ENCODE measurements at places on chromosomes 3 and 15. TPM values are rescaled to one million over a fixed set of nuclear protein-coding genes. Genes with fewer than 3 reads are reported as not detected.
A peak's percentile ranks its signal among the peaks of the same experiment; 100 is the strongest.

Gene PLCL2
- 19.1 TPM for total RNA-seq

GRCh38 chr15:39573287-39573686 is 7.6 kb upstream of the THBS1 start:
- no peaks in the 10 kb centered on the region for H3K4me1 ChIP-seq
- H3K36me3 ChIP-seq: no peaks in the 10 kb centered on the region
- no peak overlapping the region for H3K4me3 ChIP-seq

DNA sequence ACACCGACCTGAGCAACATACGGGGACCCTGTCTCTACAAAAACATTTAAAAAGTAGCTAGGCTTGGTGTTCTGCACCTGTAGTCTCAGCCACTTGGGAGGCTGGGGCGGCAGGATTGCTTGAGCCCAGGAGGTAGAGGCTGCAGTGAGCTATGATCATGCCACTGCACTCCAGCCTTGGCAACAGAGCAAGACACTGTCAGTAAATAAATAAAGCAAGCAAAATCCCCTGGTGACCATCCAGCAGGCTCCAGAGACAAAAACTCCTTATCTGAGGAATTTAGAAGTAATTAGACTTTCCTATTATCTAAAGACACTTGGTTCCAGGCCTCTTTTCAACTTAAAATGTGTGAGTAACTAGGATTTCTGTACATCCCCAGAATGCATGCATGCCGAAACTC is 29.5 kb upstream of the ZNF774 start:
- no peaks in the 10 kb centered on the region for H3K36me3 ChIP-seq
- DNase-seq: no peak
- H3K4me3 ChIP-seq: no peak overlapping the region
- H3K27me3 ChIP-seq: no peaks in the 10 kb centered on the region
- no peaks in the 10 kb centered on the region for H3K4me1 ChIP-seq
- H3K27ac ChIP-seq: no peak overlapping the region

Gene PLA2G4D
- not detected for total RNA-seq

DNA sequence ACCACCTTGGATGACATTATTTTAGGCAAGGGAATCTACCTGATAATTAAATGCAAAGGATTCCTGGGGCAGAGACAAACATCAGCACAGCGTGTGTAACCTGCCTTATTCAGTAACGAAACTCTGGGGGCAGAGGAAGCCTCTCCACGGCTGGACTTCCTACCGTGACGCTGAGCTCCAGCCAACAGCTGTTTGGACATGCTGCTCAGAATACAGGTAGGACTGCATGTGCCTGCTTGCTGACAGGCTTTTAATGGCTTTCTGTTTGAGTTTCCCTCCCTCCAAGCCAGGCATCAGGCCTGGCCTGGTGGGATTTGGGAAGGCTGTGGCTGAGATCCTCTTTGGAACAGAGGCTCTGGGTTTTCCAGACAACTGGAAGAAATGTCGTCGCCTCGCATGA is 150.6 kb downstream of the ADAMTS17 start:
- no peak overlapping the region for H3K27ac ChIP-seq
- no peaks in the 10 kb centered on the region for H3K4me1 ChIP-seq
- no peak overlapping the region for H3K4me3 ChIP-seq
- no peaks in the 10 kb centered on the region for H3K27me3 ChIP-seq

- no peak overlapping the region for H3K27ac ChIP-seq
- H3K27me3 ChIP-seq: peaks cover 55% of the 10 kb centered on the region
- no peaks in the 10 kb centered on the region for H3K4me1 ChIP-seq
- DNase-seq: peak; percentile 85
- H3K36me3 ChIP-seq: no peaks in the 10 kb centered on the region
These were observed 4.1 kb upstream of the SKOR1 start for GRCh38 chr15:67820992-67821783.

- DNase-seq: no peak
- H3K27me3 ChIP-seq: no peaks in the 10 kb centered on the region
- no peak overlapping the region for H3K4me3 ChIP-seq
- H3K36me3 ChIP-seq: no peaks in the 10 kb centered on the region
- peaks cover 2% of the 10 kb centered on the region for H3K4me1 ChIP-seq
These were observed 10.9 kb downstream of the CCDC13 start for GRCh38 chr3:42762046-42762724.

DNA sequence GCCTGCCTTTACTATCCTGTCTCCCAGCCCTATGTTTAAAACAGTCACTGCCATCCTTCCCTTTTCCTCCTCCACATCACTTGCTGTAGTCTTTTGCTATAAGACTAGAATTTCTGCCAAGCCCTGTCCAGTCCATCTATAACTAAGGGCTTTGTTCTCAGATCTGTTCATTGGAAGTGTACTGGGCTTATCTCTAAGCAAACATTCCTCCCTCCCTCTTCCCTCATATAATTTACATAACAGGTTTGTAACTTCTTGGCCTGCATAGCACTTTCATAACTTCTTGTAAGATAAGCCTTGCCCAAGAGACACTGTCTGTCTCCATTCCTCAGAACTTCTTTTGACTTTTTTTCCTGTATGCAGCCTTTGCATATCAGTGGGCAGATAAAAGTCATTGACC is 16.7 kb downstream of the TPRG1 start:
- no peak overlapping the region for H3K27ac ChIP-seq
- no peak overlapping the region for H3K4me3 ChIP-seq
- H3K27me3 ChIP-seq: no peaks in the 10 kb centered on the region

Gene DNAJA4
- 31.1 TPM for total RNA-seq

- no peaks in the 10 kb centered on the region for H3K27me3 ChIP-seq
- DNase-seq: no peak
- H3K36me3 ChIP-seq: peaks cover 3% of the 10 kb centered on the region
These were observed 78.7 kb downstream of the ATP1B3 start for GRCh38 chr3:141955175-141955574.

DNA sequence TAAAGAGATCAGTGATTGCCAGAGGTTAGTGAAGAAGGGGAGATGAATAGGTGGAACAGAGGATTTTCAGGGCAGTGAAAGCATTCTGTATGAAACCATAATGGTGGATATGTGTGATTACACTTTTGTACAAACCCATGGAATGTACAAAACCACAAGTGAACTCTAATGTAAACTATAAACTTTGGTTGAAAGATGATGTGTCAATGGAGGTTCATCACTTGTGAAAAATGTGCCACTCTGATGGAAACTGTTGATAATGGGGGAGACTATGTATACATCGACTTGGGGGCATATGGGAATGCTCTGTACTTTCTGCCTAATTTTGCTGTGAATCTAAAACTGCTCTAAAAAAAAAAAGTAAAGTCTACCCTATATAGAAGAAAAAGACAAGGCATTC is 68.7 kb upstream of the ARHGEF3 start:
- DNase-seq: no peak
- no peaks in the 10 kb centered on the region for H3K27me3 ChIP-seq
- H3K36me3 ChIP-seq: no peaks in the 10 kb centered on the region
- H3K4me3 ChIP-seq: no peak overlapping the region
- no peaks in the 10 kb centered on the region for H3K4me1 ChIP-seq

Gene FOXL2
- total RNA-seq: not detected

DNA sequence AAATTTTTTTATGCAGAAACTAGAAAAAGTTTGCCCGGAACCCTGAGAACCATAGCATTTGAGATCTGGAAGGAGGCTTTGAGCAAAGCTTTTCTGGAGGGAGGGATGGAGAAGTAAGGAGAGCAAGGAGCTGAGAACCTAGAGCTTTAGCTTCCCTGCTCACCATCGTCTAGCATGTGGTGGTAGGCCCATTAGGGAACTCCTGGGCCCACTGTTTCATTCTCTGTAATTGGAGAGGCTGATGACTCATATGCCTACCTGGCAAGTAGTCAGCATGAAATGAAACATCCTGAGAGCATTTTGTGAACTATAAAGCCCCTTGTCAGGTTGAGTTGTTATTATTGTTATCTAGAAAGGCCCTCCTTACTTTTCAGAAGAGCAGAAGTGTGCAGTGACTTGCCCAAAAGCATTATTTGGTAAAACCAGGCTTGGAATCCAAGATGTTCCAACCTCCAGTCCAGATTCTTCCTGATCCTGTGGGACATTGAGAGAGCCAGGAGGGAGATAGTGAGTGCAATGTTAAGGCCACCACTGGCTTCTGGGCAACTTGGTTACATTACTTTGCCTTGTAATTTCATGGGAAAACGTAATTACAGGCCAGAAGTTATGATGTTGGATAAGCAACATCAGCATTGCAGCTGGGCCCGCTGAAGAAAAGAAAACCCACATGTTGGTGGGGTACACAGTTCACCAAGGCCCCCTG is 104.5 kb upstream of the BFSP2 start:
- H3K27ac ChIP-seq: no peak overlapping the region
- no peaks in the 10 kb centered on the region for H3K4me1 ChIP-seq
- no peak for DNase-seq
- H3K27me3 ChIP-seq: no peaks in the 10 kb centered on the region
- no peak overlapping the region for H3K4me3 ChIP-seq

Gene ITGA11
- 11.1 TPM for total RNA-seq

- no peaks in the 10 kb centered on the region for H3K27me3 ChIP-seq
- no peaks in the 10 kb centered on the region for H3K4me1 ChIP-seq
- H3K36me3 ChIP-seq: no peaks in the 10 kb centered on the region
- H3K27ac ChIP-seq: no peak overlapping the region
These were observed 370.6 kb upstream of the NAALADL2 start for GRCh38 chr3:174488527-174488926.

- DNase-seq: no peak
- no peaks in the 10 kb centered on the region for H3K4me1 ChIP-seq
- no peak overlapping the region for H3K27ac ChIP-seq
- no peaks in the 10 kb centered on the region for H3K36me3 ChIP-seq
These were observed 38.0 kb downstream of the SRPRB start for GRCh38 chr3:133843634-133844033.

Gene EPHA3
- 6.5 TPM for total RNA-seq

Gene EXD1
- not detected for total RNA-seq

DNA sequence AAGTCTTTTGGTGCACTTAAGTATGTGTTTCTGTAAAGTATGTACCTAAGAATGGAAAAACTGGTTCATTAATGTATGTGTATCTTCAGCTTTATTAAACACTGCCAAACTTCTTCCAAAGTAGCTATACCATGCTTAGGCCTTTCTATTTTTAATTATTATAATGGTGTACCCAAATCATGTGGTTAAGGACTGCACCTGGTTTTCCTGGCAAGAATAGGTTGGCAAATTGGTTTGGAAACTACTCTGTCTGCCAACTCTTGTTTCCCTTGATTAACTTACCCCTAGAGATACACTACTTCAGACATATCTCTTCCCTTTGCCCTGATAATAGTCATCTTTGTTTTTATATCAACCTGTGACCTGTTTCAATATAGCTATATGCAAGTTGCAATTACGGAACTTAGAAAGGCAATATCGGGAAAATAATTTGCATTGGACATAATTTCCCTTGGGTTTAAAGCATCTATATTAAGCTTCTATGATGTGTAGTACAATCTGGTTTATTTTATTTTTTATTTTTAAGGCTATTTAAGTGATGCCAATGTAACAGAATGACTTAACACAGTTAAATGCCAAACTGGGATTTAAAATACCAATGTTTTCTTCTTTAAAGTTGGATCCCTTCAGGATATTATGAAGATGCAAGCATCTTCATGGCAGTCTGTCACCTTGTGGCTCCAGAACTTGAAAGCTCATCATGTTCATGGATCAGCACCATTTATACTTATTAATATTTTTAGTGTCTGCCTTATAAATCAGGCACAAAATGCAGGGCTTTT is 40.6 kb upstream of the TMEM108 start:
- no peak overlapping the region for H3K27ac ChIP-seq
- H3K4me1 ChIP-seq: no peaks in the 10 kb centered on the region
- no peak for DNase-seq

Gene C3orf22
- not detected for total RNA-seq

- no peak for DNase-seq
These were observed at the start of gene BCL2A1 for GRCh38 chr15:79970624-79971434. BCL2A1 (minus strand) TSS chr15:79971196; CDS start chr15:79971119, 77 bp downstream.

- H3K27me3 ChIP-seq: peaks cover 7% of the 10 kb centered on the region
- H3K4me3 ChIP-seq: peak overlapping the region; percentile 19
- no peaks in the 10 kb centered on the region for H3K4me1 ChIP-seq
These were observed 773 bp downstream of the LINGO1 start for GRCh38 chr15:77631745-77632533.

DNA sequence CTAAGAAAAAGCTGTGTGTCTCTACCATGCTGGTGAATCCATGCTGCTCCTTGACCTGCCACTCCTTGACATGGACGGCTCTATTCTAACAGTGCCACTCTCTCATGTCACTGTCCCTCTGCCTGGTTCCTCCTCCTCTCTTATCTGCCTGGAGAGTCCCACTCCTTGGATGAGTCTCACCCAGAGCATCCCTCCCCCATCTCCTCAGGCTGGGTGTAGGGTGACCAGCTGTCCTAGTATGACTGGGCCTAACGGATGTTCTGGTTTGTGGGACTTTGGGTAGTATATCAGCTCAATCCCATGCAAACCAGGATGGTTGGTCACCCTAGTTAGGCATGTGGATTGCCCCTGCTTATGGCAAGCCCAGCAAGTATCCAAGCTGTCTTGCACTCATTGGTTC is 54.3 kb downstream of the LIPC start:
- H3K36me3 ChIP-seq: no peaks in the 10 kb centered on the region
- H3K4me3 ChIP-seq: no peak overlapping the region
- no peak for DNase-seq

DNA sequence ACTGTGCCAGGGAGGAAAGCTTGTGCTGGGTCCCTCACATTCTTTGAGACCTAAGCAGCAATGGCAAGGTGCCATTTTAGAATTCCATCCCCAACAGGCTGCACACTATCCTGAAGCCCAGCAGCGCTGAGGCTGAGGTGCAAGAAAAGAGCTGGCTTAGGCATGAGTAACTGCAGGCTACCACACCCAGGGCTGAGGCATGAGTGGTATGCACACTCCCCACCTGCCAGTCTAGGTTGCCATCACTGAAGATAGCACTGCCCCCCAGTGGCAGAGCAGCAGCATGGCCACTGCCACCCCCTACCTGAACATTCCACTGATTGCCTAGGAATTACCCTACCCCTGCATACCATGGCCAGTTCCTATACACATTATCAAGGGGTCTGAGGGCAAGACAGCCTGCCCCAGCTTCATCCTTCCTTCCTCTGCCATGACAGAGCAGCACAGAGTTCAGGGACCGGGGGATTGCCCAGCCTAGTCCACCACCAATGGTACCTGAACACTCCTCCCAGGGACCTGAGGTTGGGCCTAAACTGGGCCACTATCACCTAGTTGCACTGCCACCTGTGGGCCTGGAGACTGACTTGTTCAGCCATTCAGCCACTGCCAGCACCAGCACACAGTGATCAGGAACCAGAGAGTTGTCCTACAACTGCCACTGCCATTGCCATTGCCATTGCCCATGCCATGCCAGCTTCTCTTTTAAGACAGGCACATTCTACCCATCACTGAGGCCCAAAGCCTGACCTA is 129.8 kb downstream of the SATB1 start:
- no peaks in the 10 kb centered on the region for H3K4me1 ChIP-seq
- peak; percentile 46 for DNase-seq
- H3K4me3 ChIP-seq: no peak overlapping the region

- no peaks in the 10 kb centered on the region for H3K4me1 ChIP-seq
- H3K36me3 ChIP-seq: no peaks in the 10 kb centered on the region
- no peak for DNase-seq
- no peaks in the 10 kb centered on the region for H3K27me3 ChIP-seq
- H3K27ac ChIP-seq: no peak overlapping the region
- no peak overlapping the region for H3K4me3 ChIP-seq
These were observed 172.2 kb downstream of the PPM1L start for GRCh38 chr3:160928183-160928726.

Measured in kidney (tissue), 22 donors.